ENCODE measurements at places on chromosomes 4 and X.

GRCh38 chrX:154027986-154028385 lies 8.3 kb upstream of the IRAK1 start:
- no peak for DNase-seq

DNA sequence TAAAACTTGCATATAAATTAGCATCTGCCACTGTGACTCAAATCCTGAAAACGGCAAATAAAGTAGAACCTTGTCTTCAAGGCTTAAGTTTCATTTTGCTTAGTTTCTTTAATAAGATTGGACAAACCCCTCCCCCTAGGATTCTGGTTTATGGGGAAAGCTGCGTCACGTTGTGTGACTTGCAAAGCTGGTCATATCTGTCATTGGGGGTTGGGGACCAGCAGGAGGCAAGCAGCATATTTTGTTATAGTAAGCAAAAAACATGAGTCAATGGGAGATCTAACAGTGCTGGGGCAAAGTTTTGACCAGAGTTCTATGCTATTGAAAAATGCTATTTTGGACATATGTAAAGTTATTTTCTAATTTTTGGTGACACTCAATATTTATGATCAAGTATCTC lies 407.3 kb downstream of the PCDH18 start:
- no peak for DNase-seq

GRCh38 chr4:48727666-48728459 lies 52.2 kb downstream of the FRYL start:
- no peak for DNase-seq

GRCh38 chrX:115147220-115147619 lies 42.0 kb upstream of the RBMXL3 start:
- DNase-seq = no peak

DNA sequence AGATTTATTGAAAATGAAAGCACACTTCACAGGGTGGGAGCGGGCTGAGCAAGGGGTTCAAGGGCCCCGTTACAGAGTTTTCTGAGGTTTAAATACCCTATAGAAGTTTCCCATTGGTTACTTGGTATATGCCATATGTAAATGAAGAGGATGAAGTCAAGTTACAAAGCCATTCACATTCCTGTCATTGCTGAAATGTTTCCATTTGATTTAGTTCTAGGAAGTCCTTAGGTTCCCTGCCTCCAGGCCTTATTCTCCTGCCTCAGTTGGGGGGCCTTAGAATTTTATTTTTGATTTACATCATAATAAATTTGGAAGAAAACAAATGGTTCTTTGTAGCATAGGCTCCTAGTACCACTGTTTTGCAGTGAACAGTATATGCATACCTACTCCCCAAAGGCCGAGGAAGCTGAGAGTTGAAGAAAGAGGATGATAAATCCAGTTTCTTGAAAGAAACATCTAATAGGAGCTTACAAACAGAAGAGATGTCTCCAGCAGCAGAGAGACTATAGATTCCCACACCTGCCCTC lies 31.8 kb downstream of the SERTM2 start:
- DNase-seq = no peak

GRCh38 chr4:52877694-52878093 lies 15.6 kb downstream of the RASL11B start:
- DNase-seq = no peak

GRCh38 chr4:95676190-95676589 lies 127.4 kb upstream of the UNC5C start:
- no peak for DNase-seq

DNA sequence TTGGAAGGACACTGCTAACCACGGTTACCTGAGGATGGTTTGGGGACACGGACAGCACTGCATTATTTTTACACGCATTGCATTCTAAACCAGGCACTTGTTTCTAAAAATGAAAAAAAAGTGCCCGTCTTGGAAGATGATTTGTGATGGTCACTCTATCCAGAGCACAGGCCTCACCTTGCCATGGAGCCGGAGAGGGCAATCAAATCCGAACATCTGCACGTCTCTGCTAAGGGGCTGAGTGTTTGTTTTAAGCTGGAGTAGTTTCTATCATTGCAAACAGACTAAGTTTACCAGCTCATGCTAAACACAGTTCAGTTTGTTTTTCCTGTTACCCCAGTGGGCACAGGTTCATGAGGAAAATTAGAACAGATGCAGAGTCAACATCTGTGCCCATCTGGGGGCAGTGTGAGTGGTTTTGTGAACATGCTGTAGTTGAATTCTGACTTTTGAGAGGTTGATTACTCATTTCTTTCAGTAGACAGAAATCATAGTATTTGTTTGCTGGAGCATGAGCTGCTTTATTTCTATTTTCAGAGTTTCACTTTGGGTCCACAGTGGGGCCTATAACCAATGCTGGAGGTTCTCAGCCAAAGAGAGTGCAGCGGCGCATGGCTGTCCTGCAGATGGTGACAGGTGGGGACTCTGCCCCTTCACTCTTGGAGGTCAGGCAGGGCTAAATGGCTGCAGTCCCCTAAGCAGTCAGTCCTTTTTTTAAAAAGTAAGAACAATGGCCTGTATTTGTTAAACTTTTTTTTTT lies 65.4 kb upstream of the ENPP6 start:
- no peak for DNase-seq

DNA sequence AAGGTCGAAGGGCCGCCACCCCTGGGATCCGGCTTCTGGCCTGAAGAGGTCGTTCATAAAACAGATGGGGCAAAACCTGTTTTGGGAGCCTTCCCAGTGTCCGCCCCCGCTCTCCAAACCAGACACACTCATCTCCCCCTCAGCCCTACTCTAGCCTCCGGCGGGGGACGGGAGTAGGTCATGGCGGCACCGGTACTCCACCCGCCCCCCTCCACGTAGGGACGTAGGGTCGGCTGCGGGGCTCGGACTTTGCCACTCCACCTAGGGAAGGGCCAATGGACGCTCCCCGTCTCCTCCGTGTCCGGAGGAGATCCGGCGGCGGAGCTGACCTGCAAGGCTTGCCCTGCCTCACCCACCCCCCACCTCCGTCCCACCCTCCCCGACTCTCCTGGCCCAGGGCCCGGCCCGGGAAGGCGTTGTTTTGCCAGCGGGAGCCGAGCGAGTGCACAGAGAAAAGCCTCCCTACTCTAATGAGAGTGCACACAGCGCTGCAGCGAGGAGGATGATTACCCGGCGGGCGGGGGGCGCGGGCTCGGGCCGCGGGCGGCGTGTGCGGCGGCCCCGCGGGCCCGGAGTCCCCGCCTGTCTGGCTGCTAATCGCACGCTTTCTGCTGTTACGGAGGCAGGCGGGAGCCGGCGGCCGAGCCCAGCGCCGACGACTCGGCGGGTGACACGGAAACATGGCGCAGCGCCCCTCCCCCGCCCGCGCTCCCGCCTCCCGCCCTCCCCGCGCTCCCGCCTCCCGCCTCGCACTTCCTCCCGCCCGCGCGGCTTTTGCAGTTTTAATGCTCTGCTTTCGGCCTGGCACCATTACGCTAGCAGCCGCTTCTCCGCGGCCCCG lies 8.3 kb upstream of the BCOR start:
- peak; percentile 68 for DNase-seq

- no peak for DNase-seq
Measured at GRCh38 chr4:169351872-169352271, 81.1 kb upstream of the SH3RF1 start.

- no peak for DNase-seq
Measured at GRCh38 chrX:53056292-53056691, 7.7 kb downstream of the GPR173 start.

DNA sequence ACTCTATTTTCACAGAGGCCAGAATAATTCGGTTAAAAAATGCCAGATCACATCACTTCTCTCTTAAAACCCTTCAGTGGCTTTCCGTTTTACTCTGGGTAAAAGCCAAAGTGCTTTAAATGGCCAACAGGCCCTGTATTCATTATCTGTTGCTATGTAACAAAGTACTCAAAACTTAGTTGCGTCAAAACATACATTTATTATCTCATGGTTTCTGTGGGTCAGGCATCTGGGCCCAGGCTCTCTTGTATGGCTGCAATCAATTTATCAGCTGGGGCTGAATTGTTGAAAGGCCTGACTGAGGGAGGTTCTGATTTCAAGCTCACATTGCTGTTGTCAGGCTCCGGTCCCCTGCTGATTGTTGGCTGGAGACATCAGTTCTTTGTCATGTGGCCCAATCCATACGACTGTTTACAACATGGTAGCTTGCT lies 72.7 kb upstream of the H2AZ1 start:
- DNase-seq = no peak

- no peak for DNase-seq
Measured at GRCh38 chrX:100591256-100592051, 6.7 kb downstream of the TNMD start.

DNA sequence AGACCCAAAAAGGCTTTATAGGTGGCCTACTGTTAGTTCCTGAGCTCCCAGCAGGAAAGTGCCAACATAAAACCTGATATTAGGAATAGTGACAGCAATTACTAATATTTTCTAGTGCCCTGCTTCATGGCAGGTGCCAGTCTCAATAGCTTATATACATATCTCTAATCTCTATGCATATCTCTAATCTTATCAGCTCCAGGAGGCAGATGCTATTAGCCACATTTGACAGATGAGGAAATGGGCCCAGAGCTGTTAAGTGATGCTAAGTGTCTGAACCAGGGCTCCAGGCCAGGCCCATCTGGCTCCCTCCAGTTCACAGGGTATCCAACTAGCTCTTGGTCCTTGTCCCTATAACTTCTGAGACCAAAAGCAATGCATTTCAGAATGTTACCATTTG lies 142.5 kb downstream of the CHIC2 start:
- no peak for DNase-seq

- DNase-seq = peak; percentile 21
Measured at GRCh38 chrX:17046478-17047097, 100.1 kb downstream of the REPS2 start.

- no peak for DNase-seq
Measured at GRCh38 chr4:133287396-133287795, 138.3 kb downstream of the PCDH10 start.

GRCh38 chr4:141003193-141003592 lies 130.1 kb downstream of the RNF150 start:
- DNase-seq = no peak

GRCh38 chrX:103628386-103629317 lies at the start of gene TCEAL1:
Gene TCEAL1, plus strand, starts transcription at chrX:103628975. Its CDS starts 942 bp downstream, at chrX:103629917.
- peak; percentile 15 for DNase-seq

DNA sequence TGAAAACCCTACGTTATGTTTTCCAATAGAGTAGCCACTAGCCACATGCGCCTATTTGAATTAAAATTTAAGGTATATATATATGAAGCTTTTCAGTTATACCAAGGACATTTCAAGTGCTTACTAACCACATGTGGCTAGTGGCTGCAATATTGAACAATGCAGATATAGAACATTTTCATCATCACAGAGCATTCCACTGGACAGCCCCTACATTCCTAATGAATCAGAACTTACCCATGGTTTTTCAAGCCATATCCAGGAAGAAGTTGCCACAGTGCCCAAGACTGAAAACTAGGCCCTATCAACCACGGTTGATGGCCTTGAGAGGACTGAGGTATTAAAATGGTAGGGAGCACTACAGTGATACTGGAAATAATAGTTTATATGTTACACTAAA lies 29.7 kb downstream of the NEK1 start:
- DNase-seq = no peak

GRCh38 chr4:23333556-23333945 lies 556.3 kb downstream of the PPARGC1A start:
- no peak for DNase-seq

DNA sequence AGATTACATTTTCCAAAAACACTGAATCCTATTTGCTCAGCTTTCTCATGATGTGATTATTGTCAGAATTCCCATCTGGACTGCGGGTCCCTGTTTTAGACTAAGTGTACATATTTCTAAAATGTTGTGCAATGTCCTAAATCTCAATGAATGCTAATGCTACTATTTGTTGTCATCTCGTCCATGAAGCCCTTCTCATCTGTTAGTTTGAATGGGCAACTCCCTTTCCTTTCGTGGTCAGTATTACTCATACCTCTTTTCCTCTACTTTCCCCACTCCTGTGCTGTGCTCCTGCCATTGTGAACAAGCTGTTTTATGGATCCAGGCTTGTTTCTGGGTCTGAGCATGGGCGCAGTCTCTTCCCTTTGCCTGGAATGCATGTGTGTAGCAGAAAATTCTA lies 91.0 kb downstream of the MID1 start:
- no peak for DNase-seq

DNA sequence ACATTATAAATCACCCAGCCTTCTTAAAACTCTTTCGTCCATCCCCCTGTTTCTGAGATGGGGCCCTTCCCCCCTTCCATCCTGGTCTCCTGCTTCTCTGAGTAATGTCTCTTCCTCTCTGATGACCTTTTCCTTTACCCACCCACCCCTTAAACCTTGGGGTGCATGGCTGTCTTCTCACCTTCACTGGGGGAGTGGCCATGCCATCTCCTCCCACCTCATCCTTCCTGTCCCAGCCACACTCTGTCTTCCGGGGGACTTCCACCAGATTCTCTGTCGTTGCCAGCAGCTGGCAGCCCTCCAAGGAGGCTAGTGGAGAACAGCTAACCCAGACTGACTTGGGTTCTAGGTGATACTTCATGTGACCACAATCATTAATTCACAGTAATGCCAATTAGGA lies 83.2 kb upstream of the SCML1 start:
- DNase-seq = peak; percentile 27

DNA sequence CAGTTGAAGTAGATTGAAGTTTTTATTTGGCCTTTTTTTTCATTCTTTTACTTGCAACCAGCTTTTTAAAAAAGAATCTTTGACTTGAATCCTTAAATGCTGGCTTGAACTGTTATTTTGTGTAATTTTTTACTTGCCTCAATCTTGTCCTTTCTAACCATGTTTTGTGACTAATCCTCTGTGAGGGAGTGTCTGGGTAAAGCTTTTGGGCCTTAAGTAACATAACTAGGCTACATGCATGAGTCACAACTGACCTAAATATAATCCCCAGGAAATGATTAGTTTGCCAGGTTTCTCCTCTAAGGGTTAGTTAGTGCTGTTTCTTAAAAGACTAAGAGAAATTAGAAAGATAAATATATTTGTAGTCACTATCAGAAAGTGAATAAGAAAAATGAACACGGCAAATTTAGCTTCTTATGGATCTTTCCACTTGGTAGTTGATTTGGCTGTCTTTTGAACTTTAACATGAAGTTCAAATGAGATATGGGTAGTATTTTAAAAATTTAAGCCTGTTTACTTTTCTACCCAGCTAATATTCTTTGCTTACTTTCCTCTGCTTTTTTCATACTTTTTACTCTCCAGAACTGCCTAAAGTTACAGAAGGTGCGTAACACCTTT lies 13.0 kb downstream of the EXOC1 start:
- no peak for DNase-seq

- DNase-seq = no peak
Measured at GRCh38 chrX:47250017-47250347, 17.2 kb downstream of the USP11 start.

DNA sequence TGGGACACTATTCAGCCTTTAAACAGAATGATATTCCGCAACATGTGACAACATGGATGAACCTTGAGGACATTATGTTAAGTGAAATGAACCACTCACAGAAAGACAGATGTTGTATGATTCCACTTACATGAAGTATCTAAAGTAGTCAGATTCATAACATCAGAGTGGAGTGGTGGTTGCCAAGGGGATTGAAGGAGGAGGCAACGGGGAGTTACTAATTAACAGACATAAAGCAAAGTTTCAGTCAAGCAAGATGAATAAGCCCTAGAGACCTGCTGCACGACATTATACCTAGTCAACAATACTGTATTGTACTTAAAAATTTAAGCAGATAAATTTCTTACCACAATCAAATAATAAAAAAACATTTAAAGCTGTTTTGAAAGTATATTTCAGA lies 105.0 kb upstream of the NR0B1 start:
- DNase-seq = no peak

GRCh38 chr4:184768296-184768695 lies 34.4 kb upstream of the CENPU start:
- DNase-seq = no peak

GRCh38 chr4:17898553-17899055 lies 87.8 kb downstream of the NCAPG start:
- DNase-seq = no peak
